ENCODE measurements at places on chromosomes 4 and X.

- DNase-seq: no peak
Observed at GRCh38 chr4:40825014-40825838, 75.5 kb downstream of the NSUN7 start.

- no peak for DNase-seq
Observed at GRCh38 chr4:55347610-55348228, 1.7 kb downstream of the SRD5A3 start.

DNA sequence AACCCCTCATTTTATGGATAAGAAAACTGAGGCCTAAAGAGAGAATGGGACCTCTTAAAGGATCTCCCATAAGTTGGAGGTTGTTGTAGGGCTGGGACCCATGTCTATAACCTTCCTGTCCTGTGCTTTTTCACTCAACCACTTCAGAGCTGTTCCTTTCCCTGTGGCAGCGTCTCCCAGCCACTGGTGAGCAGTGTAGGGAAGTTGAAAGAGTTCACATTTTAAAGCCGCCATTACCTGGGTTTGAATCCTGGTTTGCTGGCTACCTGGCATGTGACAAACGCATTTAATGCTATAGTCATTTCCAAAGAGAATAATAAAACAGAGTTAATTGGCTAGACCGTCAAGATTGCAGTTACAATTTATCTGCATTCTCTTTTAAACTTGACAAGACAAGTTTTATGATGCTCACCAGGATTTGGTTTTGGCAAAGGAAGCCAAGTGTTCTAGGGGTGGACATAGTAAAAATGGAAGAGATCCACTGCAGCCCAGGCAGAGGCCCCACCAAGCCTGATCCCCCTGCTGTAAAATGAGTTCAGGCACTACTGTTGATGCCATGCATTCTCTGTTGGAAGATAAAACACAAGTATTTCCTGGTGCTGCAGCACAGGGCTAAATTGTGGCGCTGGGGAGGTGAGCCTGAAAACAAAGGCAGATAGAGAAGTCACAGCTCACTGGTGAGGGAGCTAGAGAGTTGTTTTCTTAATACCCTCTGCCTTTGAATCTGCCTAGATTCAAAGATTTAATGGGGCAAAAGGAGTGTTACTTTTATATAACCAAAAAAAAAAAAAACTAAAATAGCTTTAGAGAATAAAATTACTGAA, 218.7 kb downstream of the NWD2 start:
- DNase-seq: no peak

DNA sequence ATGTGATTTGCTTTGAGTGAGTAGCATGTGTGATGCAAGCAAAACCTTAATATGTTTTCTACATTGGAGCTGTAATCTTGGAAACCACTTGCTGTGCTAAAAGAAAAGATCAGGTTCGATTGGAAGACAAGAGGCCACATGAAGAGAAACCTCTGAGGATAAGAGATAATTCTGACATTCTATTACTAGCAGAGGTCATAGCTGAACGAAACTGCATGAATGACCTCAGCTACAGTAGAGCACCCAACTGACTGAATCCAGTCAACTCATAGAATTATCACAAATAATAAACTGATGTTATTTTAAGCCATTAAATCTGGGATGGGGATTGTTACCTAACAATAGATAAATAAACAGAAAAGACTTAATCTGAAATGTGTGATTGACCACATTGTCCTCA, 147.1 kb downstream of the CAMK2D start:
- DNase-seq: no peak

DNA sequence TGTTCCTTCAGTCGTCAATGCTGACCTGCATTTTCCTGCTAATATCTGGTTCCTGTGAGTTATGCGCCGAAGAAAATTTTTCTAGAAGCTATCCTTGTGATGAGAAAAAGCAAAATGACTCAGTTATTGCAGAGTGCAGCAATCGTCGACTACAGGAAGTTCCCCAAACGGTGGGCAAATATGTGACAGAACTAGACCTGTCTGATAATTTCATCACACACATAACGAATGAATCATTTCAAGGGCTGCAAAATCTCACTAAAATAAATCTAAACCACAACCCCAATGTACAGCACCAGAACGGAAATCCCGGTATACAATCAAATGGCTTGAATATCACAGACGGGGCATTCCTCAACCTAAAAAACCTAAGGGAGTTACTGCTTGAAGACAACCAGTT, 12.6 kb downstream of the TLR8 start:
- DNase-seq: no peak

DNA sequence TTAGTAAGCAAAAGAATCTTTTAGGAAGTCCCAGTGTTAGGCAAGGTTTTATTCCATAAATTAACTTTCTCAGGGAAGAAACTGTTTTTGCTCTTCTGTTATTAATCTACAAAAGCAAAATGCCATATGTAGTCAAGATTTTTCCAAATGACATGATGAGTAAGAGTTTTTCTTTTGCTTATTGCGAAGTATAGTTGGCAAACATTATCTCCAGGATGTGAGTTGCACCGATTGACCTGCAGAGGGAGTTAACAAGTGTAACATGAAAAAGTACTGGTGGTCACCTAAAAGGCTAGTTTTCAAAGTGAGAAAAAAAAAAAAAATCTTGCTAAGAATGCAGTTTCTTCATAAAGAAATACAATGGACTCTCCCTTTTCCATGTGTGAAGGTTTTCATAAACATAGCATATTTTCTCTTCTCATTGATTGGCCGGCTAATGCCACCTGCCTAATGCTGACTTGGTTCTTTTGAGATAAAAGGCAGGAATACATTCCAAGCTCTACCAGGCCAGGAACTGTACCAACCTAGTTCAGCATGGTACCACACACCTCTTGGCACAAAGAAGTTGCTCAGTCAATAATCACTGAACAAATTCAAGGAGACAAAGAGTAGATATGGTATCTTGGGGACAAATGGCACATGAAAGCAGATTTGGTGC, 100.2 kb downstream of the LNX1 start:
- DNase-seq: no peak

GRCh38 chr4:13263967-13264525, 220.1 kb downstream of the RAB28 start:
- no peak for DNase-seq
